ENCODE measurements at places on chromosomes 5 and 9.

- no peak for DNase-seq
These were observed 27.1 kb upstream of the F2R start for GRCh38 chr5:76688836-76689235.

DNA sequence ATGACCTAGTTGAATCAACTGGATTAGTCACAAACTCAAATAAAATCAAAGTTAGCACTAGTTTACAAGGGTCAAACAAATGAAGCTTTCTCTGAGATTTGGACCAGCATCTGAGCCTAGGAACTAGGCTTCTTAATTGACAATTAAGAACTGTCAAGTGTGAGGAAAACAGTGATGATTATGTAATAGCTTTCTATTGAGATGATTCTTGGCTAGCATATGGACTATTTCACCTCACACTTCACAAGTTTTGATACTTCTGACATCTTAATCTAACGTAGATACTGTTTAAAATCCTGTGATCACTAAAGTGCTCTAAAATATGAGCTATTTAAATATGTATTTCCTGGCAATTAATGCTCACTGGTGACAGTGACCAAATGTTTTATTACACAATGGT lies 542.9 kb downstream of the EFNA5 start:
- DNase-seq: no peak

- peak; percentile 64 for DNase-seq
These were observed 13.9 kb downstream of the NINJ1 start for GRCh38 chr9:93119953-93120845.

GRCh38 chr9:20526500-20527319 lies 95.6 kb downstream of the MLLT3 start:
- DNase-seq: peak; percentile 17

GRCh38 chr9:80369641-80370040 lies 797.9 kb downstream of the TLE4 start:
- no peak for DNase-seq

DNA sequence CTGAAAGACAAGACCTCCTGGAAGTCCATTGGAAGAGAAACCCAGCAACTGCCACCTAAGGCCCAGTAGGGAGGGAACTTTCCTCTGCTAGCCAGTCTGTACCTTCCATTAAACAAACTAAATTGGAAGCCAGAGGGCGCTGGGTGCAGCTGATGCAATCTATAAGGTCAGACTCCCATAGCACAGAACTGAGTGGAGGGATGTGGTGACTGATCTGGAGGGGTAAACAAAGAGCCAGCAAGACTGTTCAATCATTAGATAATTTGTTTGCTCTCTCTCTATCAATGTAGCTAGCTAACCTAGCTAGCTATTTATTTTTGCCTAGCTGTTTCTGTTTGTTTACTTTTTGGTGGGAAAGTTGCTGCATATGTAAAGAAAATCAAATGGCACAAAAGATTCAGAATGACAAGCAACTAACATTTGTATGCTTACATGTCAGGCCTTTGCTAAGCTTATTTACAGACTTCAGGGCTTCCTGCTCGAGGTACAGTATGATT lies 291.8 kb upstream of the DAB2 start:
- DNase-seq: peak; percentile 60

GRCh38 chr9:137078701-137079400 lies 1.5 kb downstream of the UAP1L1 start:
- no peak for DNase-seq

DNA sequence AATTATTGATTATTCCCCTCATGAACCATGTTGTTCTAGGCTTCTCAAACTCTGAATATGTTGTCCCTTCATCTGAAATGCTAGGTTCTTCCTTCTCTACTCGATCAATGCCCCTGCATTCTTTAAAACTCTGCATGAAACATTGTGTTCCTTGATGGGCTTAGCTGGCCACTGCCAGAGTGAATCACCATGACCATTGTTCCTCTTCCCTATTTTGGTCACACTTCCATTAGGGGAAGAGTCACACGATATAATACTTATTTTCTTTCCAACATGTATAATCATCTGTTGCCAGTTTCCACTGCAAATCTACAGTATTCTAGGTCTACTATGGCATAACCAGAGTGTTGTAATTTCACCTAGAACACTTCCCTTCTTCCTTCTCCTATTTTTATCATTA lies 247.9 kb downstream of the TRPM3 start:
- no peak for DNase-seq

DNA sequence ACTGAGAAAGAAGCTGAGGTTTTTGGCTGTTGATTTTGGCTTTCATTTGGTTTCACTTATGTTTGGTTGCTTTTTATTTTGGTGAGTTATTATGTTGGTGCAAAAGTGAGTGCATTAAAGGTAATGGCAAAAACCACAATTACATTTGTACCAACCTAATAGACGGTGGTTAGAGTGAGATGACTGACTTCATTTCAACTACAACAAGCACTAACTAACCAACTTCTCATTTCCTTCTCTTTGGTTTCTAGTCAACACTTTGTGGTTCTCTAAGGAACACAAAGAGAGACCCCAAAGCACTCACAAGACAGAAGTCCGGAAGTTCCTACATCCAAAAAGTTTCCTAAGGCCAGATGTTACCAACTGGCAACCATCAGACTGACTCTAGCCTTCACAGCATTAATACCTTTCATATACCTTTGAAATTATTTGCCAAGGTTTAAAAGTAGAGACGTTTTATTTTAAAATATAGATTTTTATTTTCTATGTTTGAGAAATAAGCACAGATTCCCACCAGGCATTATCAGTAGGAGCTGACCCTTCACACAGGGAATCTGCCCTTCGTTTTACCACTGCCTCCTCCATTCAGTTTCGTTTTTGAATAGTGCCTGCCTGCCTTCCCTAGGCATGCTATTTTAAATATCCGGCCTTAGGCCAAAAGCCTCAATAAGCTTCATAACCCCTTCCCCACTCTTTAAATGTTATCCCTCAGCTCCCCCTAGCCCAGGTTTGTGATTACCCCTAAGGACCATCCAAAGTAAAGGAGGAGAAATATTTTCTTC lies 301.1 kb upstream of the PTGER4 start:
- peak; percentile 64 for DNase-seq

GRCh38 chr9:77810047-77810446 lies 161.9 kb upstream of the GNA14 start:
- no peak for DNase-seq

DNA sequence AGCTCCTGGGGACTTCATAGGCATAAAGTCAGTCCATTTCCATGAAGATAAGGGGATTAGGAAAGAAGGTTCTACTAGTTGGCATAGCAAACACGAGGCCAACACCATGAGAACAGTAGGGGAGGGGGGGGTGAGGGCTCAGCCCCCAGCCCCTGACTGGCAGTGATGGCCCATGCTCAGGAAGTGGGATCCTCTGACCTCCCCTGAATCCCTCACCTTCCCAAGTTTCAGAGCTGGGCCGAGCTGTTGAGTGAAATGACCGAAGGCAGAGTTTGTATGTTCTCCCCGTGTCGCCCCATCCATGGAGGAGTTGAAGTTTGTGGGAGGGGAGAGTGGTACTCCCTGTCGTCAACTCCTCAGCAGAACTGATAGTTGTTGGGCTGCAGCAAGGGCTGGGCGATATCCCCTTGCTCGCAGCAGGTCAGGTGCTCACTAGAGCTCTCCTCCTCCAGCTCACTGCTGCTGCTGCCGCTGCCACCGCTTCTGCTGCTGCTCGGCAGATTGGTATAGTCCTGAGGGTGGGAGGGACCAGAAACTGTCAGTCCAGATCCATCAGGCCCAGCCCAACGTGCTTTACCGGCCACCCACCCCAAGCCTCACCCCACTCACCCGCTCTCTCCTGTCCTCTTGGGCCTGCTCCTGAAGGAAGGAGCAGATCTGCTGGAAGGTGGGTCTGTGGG lies 32.5 kb downstream of the CSF1R start:
- no peak for DNase-seq
